ENCODE measurements at places on chromosomes 1 and 21. TPM values are rescaled to one million over a fixed set of nuclear protein-coding genes. Genes with fewer than 3 reads are reported as not detected.
A peak's percentile ranks its signal among the peaks of the same experiment; 100 is the strongest.

The SLAMF9 gene
- not detected for polyA plus RNA-seq

The FCRLB gene
- polyA plus RNA-seq, result 0.32 TPM

DNA sequence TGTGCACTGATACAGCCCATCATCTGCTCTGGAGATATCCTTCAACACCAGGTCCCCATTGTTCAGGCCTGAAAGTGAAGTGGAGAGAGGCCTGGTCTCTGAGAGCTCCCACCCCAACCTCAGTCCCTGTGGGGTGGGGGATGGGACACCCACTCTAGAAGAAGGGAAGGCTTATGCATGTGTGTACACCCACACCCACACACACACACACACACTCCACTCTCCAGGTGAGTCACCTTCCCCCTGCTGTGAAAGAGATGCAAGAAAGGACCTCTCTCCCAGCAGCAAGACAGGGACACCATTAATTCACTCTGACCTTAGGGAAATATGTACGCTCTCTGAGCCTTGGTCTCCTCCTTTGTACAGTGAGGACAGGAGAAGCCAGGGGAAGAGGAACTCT, 5.9 kb downstream of the VSIG8 start:
- H3K4me1 ChIP-seq, result peaks cover 3% of the 10 kb centered on the region
- no peak overlapping the region for H3K4me3 ChIP-seq
- DNase-seq, result no peak
- H3K27me3 ChIP-seq, result no peaks in the 10 kb centered on the region

DNA sequence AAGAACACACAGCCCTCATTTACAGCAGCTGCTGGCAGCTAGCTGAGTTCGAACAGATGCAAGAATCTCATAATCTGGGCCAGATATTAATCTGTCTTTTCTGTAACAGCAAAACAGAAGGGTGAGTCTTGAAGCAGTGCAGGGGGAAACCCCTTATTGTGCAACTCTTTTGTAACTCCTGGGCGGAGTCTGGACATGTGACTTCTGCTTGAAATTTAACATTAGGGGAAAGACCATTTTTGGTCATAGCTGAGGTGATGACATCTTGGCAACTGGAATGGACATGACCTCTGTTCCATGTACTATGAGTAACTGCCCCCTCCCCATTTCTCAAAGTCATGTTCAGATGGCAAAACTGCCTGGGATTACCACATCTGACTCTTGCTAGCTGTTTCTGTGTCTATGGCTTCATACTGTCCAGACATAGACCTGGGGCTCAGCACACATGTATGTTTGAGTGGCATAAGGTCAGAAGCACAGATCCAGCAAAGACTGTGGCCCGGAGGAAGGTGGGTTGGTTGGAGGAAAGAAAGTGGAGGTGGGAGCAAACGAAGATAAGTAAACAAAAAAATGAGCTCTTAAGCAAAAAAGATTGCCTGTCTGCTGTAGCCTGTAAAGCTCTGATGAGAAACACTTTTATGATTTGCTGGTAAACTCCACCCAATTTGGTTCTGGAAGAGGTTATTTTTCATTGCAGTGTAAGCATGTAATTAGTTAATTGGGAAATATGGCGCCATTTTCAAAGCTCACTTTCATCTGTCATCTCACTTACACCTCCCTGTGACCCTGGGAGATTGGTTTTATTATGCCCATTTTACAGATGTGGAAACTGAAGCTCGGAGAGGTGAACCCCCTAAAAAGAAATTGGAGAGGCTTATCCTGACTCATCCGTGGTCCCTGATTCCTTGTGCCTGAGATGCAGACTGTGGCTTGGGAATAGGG, 26.1 kb downstream of the ETS2 start:
- H3K27ac ChIP-seq, result no peak overlapping the region
- no peaks in the 10 kb centered on the region for H3K36me3 ChIP-seq
- no peak overlapping the region for H3K4me3 ChIP-seq

DNA sequence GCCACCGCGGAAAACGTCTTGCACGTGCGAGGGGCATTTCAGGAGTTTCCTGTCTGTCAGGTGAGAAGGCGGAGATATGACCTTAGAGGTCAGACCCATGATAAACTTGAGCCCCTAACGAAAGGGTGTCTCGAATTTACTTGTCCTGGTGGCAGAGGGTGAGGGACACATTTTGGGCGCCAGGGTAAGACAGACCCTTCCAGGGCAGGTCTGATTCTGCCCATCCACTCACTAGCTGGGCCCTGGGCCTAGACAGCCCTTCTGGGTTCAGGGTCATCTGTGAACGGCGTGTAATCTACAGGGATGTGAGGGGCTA, 395 bp upstream of the CSRP1 start:
- H3K4me3 ChIP-seq, result peak overlapping the region; percentile 95
- H3K27ac ChIP-seq, result peak overlapping the region; percentile 95
- no peaks in the 10 kb centered on the region for H3K36me3 ChIP-seq
- H3K4me1 ChIP-seq, result peaks cover 18% of the 10 kb centered on the region

- no peaks in the 10 kb centered on the region for H3K36me3 ChIP-seq
- H3K27ac ChIP-seq, result no peak overlapping the region
- no peak for DNase-seq
Observed at GRCh38 chr1:179095924-179096323, 14.1 kb downstream of the TOR3A start.

DNA sequence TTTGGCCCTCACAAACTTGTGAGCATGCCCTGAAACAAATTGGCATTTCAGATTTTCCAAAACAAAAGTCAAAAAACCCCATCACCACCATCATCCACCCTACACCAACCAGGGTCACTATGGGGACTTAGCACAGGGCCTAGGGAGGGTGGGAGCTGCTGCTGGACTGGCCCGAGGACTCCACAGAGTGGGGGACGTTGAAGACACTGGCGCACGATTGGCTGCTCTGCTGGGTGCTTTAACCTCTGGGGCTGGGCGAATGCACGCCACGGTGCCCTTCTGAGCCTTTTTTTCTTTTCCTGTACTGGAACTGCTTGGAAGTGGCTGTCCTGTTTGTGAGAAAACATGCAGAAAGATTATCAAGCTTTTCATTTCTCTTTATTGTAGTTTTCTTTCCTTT, 92.8 kb downstream of the CD247 start:
- H3K4me1 ChIP-seq, result no peaks in the 10 kb centered on the region
- no peak for DNase-seq
- H3K36me3 ChIP-seq, result no peaks in the 10 kb centered on the region
- H3K27ac ChIP-seq, result no peak overlapping the region
- no peaks in the 10 kb centered on the region for H3K27me3 ChIP-seq

- peaks cover 5% of the 10 kb centered on the region for H3K27me3 ChIP-seq
- H3K36me3 ChIP-seq, result no peaks in the 10 kb centered on the region
- peaks cover 11% of the 10 kb centered on the region for H3K4me1 ChIP-seq
- H3K4me3 ChIP-seq, result peak overlapping the region; percentile 47
Observed at GRCh38 chr1:180230791-180231505, 884 bp downstream of the LHX4 start.

- no peak within 1 kb of the TSS for H3K27ac ChIP-seq
- H3K4me1 ChIP-seq, result no peaks in the 10 kb centered on the region
- no peaks in the 10 kb centered on the region for H3K27me3 ChIP-seq
- no peak within 1 kb of the TSS for H3K4me3 ChIP-seq
Observed at GRCh38 chr1:152325111-152325510, at the start of gene FLG. FLG (minus strand) TSS chr1:152325239; CDS start chr1:152315456, 9,783 bp downstream.

DNA sequence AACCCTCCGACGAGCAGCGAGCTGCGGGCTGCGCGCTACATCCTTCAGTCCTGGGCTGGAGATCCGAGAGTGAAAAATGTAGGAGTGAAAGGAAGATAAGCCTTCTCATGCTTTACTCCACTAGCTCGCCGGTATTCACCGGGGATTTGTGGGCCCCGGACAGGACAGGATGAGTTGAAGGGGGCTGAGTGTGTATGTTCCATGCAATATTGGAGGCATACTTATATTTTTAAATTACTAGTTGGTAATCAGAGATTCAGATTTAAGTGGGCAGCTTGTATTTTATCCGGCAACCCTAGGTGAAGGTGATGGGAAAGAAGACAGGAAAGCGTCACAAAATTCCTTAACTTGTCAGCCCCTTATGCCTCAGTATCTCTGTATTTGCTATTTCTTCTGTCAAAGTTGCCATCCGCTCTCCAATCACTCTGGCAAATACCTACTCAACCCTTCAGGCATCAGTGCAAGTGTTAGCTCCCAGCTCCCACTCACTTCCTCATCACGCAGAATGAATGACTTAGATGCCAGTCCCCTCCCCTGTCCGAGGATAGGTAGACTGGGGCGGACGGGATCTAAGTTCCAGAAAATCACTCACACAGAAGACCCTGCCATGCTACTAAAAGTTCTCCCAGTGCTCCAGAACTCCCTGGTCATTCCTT, 503 bp upstream of the PIGM start:
- H3K27ac ChIP-seq, result peak overlapping the region; percentile 48
- H3K36me3 ChIP-seq, result no peaks in the 10 kb centered on the region
- no peaks in the 10 kb centered on the region for H3K27me3 ChIP-seq
- H3K4me3 ChIP-seq, result peak overlapping the region; percentile 90
- peaks cover 6% of the 10 kb centered on the region for H3K4me1 ChIP-seq

All from ovary (tissue), 10 donors.